ENCODE measurements at places on chromosomes 5 and 9.

GRCh38 chr9:18618862-18619261 is 144.9 kb downstream of the ADAMTSL1 start:
- DNase-seq, result no peak

DNA sequence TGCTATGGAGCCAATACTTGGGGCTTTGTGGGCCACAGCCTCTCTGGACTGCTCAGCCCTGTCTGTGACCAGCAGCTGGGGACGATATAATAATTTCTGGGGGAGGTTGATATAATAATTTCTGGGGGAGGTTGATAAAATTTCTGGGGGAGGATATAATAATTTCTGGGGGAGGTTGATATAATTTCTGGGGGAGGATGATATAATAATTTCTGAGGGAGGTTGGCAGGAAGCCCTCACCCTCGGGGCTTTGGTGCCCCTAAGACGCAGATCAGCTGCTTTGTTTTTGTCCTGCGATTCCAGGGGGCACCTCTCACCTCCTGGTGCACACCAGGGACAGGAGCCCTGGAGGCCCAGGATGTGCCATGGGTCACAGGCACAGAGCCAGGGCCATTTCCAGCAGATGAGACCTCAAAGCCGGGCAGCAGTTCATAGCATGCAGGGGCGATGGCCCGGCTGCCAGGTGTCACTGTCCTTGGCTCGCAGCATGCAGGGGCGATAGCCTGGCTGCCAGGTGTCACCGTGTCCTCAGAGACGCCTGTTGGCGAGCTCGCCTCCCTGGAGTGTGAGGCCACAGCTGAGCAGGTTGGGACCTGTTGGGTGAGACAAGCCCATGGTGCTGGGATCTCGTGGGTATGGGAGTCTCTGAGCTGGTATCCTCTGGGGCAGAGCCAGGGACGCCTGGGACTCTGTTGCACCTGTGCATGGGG is 3.8 kb upstream of the TOR4A start:
- DNase-seq, result no peak

- no peak for DNase-seq
These were observed 202.8 kb downstream of the SREK1 start for GRCh38 chr5:66346869-66347268.

GRCh38 chr9:107020040-107020530 is 157.1 kb downstream of the ZNF462 start:
- DNase-seq, result no peak

- DNase-seq, result no peak
These were observed 405.8 kb downstream of the FAM170A start for GRCh38 chr5:120035181-120035580.

- DNase-seq, result no peak
These were observed 35.2 kb downstream of the SETX start for GRCh38 chr9:132319421-132320110.

- no peak for DNase-seq
These were observed 382.7 kb downstream of the CHSY3 start for GRCh38 chr5:130286971-130287370.

All from stimulated activated CD4-positive, alpha-beta T cell treated with anti-CD3 and anti-CD28 coated beads, TNF-alpha, amount 100 ng/mL, for 1 hour (primary cell).